Psoas muscle (tissue), 8 donors: ENCODE measurements at places on chromosomes 6 and 20. TPM values are rescaled to one million over a fixed set of nuclear protein-coding genes. Genes with fewer than 3 reads are reported as not detected.

- no peaks in the 10 kb centered on the region for H3K36me3 ChIP-seq
- no peak overlapping the region for H3K27ac ChIP-seq
- no peak overlapping the region for H3K4me3 ChIP-seq
- H3K27me3 ChIP-seq = peaks cover 27% of the 10 kb centered on the region
- peak; percentile 70 for DNase-seq
Observed at GRCh38 chr20:37911838-37912281, 8.9 kb downstream of the VSTM2L start.

DNA sequence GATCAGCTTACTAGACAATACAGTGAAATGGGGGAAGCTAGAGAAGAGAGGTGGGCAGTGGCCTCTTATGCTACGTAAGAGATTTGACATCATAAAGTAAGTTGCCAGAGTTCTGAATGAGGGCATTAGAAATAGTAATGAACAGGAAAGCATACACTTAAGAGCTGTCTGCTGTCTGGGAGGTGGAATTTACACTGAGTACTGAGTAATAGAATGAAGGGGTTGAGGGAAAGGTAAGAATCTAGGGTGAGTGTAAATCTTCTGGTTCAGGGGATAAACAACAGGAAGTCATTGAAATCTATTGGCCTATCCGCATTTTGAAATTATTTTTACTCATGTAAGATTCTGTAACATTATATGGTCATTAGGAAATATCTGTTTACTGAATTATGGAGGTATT is 35.8 kb downstream of the HLA-DMB start:
- no peak for DNase-seq
- H3K4me3 ChIP-seq = no peak overlapping the region
- no peaks in the 10 kb centered on the region for H3K36me3 ChIP-seq
- H3K27me3 ChIP-seq = no peaks in the 10 kb centered on the region
- no peak overlapping the region for H3K27ac ChIP-seq

GRCh38 chr6:61538801-61539200 is 747.2 kb downstream of the KHDRBS2 start:
- H3K4me1 ChIP-seq = no peaks in the 10 kb centered on the region
- H3K4me3 ChIP-seq = no peak overlapping the region
- H3K27ac ChIP-seq = no peak overlapping the region
- no peaks in the 10 kb centered on the region for H3K36me3 ChIP-seq

DNA sequence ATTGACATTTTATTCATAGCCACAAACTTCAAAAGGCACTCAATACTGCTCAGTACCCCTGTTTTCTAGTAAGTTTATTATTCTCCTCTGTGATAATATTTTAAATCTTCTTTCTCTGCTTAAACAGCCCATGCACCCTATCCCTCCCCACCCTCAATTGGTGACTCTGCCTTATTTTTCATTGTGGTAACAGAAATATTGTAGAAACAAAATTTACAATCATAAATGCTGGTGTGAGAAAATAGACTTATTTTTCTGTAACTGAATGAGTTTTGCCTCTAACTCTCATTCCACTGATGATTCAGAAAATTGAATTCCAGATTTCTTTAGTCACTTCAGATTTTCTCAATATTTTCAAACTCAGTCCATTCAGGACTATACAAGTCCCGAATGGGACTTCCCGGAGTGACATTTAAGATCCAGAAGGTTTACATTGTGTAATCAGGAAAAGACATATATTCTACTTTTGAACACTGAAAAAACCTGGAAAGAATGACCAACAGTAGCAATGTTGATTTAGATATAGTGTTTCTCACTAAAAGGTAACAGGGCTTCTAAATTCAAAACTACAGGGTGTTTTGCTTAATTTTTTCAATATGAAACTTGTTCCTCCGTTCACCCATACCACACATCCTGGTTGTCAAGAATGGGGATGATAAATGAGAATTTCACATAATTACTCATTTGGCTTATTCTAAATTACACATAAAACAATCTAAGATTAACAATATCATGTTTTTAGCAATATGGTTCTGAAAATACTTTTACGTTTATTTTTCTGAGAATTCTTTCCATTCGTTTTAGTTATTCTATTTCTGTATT is 34.8 kb upstream of the UST start:
- no peaks in the 10 kb centered on the region for H3K27me3 ChIP-seq
- DNase-seq = no peak
- H3K36me3 ChIP-seq = no peaks in the 10 kb centered on the region
- H3K4me3 ChIP-seq = no peak overlapping the region
- H3K4me1 ChIP-seq = no peaks in the 10 kb centered on the region
- no peak overlapping the region for H3K27ac ChIP-seq

DNA sequence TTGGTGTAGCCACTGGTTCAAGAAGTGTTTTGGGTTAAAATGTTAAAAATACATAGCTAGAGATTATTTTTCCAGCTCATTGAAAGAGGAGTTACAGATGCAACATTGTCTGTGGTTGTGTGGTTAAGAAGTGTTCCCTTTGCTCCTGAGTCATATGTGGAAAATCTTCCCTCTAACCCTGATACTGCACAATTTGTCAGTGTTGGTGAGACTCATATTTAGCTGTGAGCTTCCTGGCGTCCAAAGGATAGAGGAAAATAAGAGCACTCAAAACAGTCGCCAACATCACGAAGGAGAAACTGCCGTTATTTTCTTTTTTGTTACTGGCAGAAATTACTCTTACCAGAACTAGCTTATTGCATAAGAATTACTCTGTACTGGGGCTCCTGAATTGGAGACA is 250.4 kb downstream of the CDH4 start:
- H3K27me3 ChIP-seq = peaks cover 2% of the 10 kb centered on the region
- DNase-seq = no peak
- no peak overlapping the region for H3K4me3 ChIP-seq
- no peak overlapping the region for H3K27ac ChIP-seq

- DNase-seq = no peak
- no peaks in the 10 kb centered on the region for H3K36me3 ChIP-seq
- H3K27ac ChIP-seq = no peak overlapping the region
- H3K4me3 ChIP-seq = no peak overlapping the region
Observed at GRCh38 chr20:45088247-45088646, 12.7 kb downstream of the KCNS1 start.

DNA sequence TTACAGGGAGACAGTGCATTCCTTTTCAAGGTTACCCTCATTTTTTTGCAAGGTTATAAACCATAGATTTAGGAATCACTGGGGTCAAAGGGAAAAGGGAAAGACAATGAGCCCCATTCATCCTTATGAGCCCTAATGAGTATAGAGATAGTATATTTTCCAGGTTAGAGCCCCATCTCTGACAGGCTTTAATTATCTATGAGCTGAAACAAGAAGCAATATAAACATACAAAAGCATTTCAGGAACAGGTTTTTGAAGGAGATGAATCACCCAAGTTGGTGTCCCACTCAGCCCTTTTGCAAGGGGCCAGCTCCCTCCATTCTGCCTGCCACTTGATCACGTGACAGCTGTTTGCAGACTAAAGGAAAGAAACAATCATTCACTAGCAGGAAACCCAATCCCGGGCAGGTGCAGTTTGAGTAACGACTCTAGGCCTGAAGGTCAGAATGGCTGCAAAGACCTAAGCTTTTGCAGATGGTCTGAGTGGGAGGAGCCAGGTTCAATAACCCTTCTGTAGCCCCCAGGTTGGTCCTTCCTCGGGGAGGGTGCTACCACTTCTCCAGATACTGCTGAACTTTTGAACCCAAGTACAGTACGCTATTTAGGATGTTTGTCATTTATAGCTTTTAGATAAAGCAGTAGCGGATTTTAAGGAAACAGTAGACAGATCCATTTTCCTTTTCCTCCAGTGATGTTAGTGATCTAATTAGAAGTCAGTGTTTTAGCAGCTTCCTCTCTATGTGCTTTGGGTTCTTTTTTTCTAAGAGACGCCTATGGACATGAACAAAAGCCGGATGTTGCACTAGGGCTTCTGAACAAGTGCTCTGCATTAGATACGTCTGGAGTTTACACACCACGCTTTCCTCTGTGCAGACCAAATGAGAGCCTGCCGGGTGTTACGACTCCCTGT is 253.2 kb downstream of the SOX4 start:
- H3K36me3 ChIP-seq = no peaks in the 10 kb centered on the region
- no peaks in the 10 kb centered on the region for H3K27me3 ChIP-seq
- H3K27ac ChIP-seq = no peak overlapping the region
- no peak overlapping the region for H3K4me3 ChIP-seq
- H3K4me1 ChIP-seq = peaks cover 17% of the 10 kb centered on the region

DNA sequence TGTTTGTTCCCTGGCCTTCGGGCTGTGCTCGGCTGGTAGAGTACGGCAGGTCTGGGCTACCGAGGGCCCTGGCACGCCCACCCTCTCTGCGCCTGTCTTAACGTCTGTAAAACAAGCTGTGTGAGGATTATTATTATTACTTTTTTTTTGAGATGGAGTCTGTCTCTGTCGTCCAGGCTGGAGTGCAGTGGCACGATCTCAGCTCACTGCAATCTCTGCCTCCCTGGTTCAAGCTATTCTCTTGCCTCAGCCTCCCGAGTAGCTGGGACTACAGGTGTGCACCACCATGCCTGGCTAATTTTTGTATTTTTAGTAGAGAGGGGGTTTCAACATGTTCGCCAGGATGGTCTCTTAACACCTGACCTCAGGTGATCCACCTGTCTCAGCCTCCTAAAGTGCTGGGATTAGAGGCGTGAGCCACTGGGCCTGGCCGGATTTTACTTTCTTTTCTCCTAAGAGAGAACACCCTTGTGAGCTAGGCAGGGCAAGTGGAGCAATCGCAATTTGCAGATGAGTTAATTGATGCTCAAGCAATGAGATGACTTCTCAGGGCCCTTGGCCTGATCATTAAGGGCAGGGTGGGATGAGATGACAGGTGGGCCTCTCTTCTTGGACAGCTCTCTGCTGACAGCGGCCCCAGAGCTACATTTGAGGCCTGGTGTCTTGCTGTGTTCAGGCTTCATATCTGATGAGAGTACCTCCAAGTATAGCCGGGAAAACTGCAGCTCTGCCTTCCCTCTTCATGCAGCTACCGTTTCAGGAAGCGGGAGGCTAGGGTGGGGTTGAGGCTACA is 859 bp upstream of the SMIM29 start:
- peaks cover 13% of the 10 kb centered on the region for H3K4me1 ChIP-seq
- H3K36me3 ChIP-seq = no peaks in the 10 kb centered on the region
- H3K4me3 ChIP-seq = peak overlapping the region; percentile 72
- no peak for DNase-seq

GRCh38 chr6:31621991-31622390 is 1.5 kb downstream of the PRRC2A start:
- H3K4me3 ChIP-seq = peak overlapping the region; percentile 88
- no peak for DNase-seq
- H3K27ac ChIP-seq = peak overlapping the region; percentile 96

DNA sequence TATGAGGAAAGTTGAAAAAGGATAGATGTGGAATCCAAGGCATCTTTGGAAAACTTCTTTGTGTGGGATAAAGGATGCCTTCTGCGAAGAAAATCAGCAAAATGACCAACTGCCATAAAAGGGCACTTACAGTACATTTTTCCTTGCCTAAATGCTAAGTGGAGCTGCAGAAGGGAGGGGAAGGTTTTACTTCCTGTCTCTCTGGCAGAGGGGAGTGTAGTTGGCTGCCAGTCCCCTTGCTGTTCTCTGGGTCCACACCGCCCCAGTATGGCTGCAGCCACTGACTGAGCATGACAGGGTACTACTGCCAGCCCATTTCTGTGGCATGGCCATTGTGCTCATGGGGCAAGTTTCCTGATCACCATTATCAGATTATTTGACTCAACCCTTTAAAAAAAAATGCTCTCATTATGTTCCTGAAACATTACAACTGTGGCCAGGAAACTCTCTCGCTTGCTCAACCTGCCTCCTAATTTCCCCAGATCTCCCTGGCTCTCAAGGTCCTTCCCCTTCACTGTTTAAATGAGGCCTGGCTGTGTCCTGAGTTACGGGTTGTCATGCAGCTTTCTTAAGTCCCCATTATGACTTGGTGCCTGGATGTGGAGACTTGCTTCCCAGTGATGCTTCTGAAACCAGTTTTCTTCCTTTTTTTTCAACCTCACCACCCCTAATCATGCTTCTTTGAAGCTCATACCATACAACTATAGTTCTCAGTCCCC is 34.5 kb upstream of the FAM184A start:
- H3K27me3 ChIP-seq = no peaks in the 10 kb centered on the region
- H3K4me3 ChIP-seq = no peak overlapping the region
- H3K36me3 ChIP-seq = no peaks in the 10 kb centered on the region
- H3K4me1 ChIP-seq = peaks cover 2% of the 10 kb centered on the region

- DNase-seq = no peak
- no peaks in the 10 kb centered on the region for H3K4me1 ChIP-seq
- H3K4me3 ChIP-seq = no peak overlapping the region
Observed at GRCh38 chr20:24665741-24666191, 196.3 kb downstream of the SYNDIG1 start.

GRCh38 chr6:157335829-157336228 is 12.5 kb upstream of the TMEM242 start:
- no peaks in the 10 kb centered on the region for H3K36me3 ChIP-seq
- DNase-seq = no peak
- no peak overlapping the region for H3K4me3 ChIP-seq
- H3K4me1 ChIP-seq = no peaks in the 10 kb centered on the region
- H3K27ac ChIP-seq = no peak overlapping the region

DNA sequence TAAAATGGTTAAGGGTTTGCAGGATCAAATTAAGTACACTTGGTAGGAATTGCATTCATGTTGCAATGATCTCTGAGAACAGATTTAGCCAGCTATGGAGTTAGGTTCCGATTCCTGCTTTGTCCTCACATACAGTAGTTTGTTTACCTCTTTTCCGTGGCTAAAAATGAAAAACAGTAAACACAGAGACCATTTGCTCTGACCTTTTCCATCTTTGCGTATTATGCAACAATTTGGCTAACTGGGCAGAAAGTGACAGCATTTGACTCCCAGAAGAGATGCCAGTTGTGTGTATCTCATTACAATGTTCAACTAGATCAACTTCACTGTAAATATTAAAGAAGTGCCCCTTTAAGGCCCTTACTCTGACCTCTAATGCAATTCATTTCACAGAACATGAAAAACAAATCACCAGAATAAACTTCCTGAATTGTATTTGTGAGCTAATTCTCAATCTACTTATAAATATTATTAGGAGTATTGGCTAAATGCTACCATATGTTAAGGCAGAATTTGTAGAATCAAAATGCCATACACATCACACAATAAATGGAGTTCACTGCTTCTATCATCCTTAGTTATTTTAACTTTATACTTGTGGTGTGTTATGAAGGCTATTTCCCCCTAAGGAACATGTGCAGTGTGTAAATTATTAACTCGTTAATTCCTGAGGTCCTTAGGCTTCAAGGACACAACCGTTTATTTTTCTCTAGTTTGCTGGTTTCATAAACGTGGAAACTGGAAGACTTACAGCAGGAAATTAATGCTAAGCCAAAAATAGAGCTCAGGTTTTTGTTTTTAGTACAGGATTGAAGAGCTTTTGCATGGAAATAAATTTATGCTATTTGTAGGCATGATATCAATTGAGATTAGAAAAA is 380.7 kb upstream of the CITED2 start:
- H3K4me1 ChIP-seq = peaks cover 51% of the 10 kb centered on the region
- no peaks in the 10 kb centered on the region for H3K27me3 ChIP-seq
- peak overlapping the region; percentile 77 for H3K27ac ChIP-seq
- H3K4me3 ChIP-seq = peak overlapping the region; percentile 20
- H3K36me3 ChIP-seq = no peaks in the 10 kb centered on the region

The GPLD1 gene
- total RNA-seq = 0.88 TPM

The CALHM4 gene
- 1.2 TPM for total RNA-seq

The ZBTB46 gene
- total RNA-seq = 6.4 TPM

The FERMT1 gene
- total RNA-seq = 1.0 TPM

The MUC21 gene
- not detected for total RNA-seq

The PRDM13 gene
- not detected for total RNA-seq

The TPMT gene
- total RNA-seq = 7.9 TPM
